ENCODE measurements at places on chromosomes 1 and 21.

DNA sequence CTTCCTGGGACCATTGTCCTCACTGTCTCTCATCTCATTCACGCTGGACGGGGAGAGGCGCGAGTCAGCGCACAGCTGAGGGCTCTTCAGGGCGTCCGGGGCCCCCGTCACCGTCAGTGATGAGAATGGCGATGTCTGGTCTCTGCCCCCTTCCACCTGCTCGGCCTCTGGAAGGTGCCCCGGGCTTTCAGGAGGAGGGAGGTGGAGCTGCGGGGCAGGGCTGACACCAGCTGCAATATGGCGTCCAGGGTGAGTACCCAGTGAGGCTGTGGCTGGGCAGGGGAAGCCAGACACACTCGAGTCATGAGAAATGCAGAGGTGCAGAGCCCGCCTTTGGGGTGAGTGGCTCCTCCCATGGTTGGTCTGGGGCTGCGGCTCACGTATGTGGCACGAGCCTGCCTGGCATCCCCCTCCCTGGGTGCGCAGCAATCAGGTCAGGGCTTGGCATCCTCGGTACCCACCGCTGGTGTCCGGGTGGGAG is 15.1 kb downstream of the MORN1 start:
- no peak for DNase-seq

- DNase-seq = no peak
Observed at GRCh38 chr1:24795236-24795635, 50.0 kb downstream of the CLIC4 start.

GRCh38 chr1:201696217-201696761 is 132.7 kb upstream of the IPO9 start:
- DNase-seq = no peak

- DNase-seq = no peak
Observed at GRCh38 chr1:202286622-202287097, 55.1 kb downstream of the UBE2T start.

DNA sequence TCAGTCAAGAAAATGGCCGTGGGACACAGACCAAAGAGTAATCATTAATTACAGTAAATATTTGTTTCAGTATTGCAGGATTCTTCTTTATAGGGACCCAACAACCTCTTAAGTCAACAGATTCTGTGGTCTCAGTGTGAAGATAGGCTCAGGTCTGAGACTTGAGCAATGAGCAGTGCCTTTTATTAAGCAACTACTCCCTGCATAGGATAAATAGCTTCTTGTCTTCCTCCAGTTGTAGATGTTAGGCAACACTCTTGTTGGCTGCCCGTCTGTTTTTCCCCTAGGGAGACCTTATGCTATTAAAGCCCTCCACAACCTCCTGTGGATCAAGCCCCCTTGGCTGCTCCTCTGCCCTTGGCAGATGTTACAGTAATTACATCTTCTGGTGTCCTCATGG is 1.8 kb upstream of the OMA1 start:
- DNase-seq = no peak

All from hematopoietic multipotent progenitor cell treated with erythropoietin and hydrocortisone succinate and interleukin-3 and kit ligand, for 15 days (in vitro differentiated cells).